ENCODE measurements at places on chromosomes 5 and 9.

GRCh38 chr5:72559866-72560766, 52.9 kb upstream of the ZNF366 start:
- DNase-seq = no peak

DNA sequence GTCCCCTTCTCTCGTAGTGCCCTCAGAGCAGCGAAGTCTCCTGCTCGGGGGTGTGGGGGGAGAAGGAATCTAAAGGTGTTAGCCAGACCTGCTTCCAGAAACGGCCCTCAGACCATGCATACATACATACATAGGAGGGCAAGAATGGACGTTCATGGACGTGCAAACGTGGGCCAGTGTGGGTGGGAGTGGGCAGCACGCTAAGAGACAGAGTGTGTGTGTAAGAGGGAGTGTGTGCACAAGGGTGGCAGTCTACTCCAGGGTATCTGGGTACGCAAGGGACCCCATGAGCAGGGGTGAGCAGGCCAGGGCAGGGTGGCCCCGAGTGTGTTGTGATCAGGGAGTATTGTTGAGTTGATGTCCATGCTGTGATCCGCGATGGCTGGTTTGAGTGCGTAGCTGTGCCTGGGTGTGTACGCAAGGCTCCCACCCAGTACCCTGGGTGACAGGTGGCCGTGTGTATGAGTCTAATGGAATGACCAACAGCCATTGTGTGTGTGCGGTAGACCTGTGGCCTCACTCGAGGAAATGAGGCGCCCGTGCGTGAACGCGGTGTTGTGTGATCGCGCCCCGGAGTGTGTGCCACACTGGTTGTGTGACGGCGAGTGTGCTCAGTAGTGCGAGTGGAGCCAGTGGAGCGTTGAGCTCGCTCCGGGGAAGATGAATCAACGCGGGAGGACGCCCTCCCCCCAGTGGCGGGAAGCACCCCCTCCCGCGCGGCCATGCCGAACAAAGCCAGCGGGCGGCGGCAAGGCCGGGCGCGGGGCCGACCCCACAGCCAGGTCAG, 826 bp downstream of the GPRIN1 start:
- DNase-seq = no peak

DNA sequence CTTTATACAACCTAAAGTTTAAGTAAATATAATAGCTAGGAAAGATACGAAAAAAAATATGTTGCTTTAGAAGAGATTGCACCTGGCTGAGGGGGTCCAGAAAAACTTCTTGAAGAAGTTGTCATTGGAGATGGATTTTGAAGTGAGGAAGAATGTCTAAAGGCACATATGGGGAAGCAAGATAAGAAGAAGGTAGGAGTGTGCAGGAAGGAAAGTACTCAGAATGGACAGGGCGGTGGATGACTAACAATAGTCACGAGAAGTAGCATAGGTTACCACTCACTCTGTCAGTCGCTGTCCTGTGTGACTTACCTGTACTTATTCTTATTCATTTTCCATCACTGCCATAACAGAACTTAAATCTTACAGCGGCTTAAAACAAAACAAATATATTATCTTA, 251.6 kb downstream of the GRIA1 start:
- DNase-seq = no peak

DNA sequence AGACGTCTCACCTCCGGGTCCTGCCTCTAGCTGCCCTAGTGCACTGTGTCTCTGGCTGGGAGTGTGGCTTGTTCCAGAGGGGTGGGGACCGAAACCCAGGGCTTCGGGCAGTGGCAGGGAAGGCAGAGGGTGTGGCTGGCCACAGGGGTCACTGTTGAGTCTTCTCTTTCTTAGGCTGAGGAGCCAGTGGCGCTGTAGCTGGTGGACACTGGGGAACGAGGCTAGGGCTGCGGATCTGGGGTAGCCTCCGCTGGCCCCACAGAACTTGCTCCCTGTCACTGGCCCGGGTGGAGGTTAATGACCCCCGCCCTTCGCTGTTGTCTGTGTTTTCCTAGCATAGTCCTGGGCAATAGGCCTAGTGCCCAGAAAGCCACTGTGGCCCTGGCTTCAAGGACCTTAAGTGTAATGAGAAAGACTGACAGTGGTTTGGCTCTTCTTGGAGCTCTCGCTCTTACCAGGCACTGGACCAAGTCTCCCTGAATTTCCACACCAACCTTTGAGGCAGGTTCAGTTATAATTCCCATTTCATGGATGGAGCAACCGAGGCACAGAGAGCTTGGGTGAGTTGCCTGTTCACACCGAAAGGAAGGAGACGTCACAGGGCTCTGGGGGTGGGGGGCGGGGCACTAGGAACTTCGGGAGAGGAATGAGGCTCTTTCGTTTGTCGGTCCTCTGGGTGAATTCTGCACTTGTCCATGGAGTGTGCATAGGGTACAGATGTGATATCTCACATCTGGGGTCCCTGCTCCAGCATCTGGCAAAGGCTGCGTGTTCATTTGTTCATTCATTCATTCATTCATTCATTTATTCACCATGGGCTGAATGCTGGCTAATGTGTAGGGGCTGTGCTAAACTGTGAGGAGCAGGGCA, 4.8 kb upstream of the IER5L start:
- DNase-seq = no peak

DNA sequence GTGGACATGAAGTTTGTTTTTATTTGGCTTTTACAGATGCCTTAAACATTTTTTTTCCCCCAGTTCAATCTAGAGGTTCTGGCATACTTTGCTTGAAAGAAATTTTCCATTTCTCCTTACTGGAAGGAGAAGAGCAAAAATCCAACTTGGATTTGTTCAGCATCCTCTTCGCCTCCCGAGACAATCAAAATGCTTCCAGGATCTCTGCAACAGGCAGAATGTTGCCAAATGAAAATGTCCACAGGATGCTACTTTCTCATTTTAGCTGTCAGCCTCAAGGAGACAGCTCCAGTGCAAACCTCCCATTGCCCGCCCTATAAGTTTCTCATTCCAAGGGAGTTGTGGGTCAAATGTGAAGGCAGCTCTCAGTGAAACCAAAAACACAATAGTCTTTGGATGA, 1972.1 kb downstream of the MAT2B start:
- no peak for DNase-seq

DNA sequence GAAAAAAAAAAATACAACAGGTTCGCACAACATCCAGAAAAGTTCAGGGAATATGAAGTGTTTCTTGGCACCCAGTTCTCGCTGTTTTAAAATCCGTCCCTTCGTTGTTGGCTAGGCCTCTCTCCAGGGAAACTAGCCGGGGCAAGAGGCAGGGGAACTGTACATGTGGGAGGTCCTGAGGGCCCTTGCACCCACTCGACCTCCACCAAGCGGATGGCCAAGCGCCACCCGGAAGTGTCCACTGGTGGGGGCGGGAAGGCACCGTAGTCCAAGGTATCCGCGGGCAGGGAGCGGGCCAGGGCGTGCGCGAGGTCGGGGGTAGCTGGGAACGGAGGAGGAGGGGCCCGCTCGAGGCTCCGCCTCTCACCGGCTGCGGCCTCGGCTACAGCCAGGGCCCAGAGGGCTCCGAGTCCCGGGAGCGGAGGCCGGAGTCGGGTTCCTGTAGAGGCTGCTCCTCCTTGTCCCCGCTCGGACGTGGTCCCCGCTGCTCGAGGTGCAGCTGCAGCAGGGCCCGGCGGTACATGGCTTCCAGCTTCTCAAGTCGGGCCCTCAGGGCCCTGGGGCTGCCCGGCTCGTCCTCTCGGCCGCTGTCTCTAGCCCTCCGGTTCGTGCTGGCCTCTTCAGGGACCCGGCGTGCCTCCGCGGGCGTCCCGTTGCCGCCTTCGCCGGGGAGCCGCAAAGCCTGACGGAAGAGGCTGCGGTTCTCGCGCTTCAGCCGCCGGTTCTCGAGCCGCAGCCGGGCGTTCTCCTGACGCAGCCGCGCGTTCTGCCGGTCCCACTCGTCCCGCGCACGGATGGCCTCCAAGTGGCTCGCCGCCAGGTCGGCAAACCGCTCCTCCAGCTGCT, 720 bp downstream of the TUSC1 start:
- no peak for DNase-seq

DNA sequence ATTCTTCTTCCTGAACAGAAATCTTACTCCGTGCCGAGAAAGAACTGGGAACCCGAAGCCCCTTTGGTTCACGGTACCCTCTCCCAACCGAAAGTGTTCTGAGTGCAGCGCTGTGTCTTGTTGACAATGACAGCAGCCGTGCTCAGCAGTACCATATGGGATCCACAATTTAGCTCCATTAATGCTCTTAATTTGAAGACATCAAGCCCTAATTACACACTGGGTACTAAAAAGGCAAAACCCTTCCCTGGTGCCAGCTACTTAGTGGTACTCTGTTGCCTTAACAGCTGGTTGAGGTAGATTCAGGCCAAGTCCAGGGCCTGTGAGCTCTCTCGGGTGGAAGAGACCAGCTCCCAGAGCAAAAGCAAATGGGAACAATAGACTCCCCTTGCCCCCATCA, 24.5 kb downstream of the DDX31 start:
- DNase-seq = no peak

- no peak for DNase-seq
These were observed 35.7 kb downstream of the EXD3 start for GRCh38 chr9:137387114-137387890.

GRCh38 chr9:122387536-122387935, 16.7 kb downstream of the PTGS1 start:
- DNase-seq = no peak

GRCh38 chr9:98438666-98439065, 183.2 kb upstream of the TBC1D2 start:
- DNase-seq = no peak

DNA sequence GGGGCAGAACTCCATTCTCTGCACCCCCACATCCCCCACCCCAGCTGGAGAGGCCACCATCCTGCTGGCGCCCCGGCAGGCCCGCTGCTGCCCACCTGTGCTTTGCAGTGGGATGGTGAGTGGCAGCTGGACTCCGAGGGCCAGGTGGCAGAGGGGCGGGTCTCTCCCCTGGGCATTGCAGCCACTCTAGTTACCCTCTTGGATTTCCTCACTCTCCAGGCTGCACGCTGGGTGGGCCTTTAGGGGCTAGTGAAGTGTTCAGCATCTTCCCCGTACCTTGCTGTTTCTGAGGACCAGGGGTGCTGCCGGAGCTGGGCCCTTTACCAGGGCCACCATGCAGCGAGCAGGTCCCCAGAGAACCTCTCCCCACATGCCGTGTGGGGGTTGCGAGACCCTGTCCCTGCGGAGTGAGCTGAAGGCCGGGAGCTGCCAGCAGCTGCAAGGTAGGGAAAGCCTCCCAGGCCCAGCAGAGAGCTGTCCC, 88.4 kb upstream of the SH3PXD2B start:
- no peak for DNase-seq

DNA sequence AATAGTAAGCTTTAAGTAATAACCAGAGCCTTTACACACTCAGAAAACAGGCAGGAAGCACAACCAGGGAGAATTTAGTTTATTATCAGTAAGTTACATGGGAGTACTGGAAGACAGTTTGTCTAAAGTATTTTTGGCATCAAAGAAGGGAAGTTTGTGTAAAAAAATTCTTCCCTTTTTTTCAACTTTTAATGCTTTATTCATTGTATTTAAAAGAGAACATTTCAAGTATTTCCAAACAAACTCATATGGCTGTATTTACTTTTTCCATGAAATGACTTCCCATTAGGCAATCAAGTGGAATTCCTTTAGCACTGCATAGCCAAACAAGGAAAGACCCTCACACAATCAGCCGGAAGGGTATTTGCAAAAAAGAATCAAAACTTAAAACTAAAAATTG, 26.7 kb downstream of the RNF145 start:
- no peak for DNase-seq

GRCh38 chr9:99966716-99967115, 60.3 kb downstream of the STX17 start:
- no peak for DNase-seq

GRCh38 chr9:136190237-136190601, 14.7 kb downstream of the LHX3 start:
- no peak for DNase-seq

- no peak for DNase-seq
These were observed 39.0 kb downstream of the GDA start for GRCh38 chr9:72188232-72188631.

DNA sequence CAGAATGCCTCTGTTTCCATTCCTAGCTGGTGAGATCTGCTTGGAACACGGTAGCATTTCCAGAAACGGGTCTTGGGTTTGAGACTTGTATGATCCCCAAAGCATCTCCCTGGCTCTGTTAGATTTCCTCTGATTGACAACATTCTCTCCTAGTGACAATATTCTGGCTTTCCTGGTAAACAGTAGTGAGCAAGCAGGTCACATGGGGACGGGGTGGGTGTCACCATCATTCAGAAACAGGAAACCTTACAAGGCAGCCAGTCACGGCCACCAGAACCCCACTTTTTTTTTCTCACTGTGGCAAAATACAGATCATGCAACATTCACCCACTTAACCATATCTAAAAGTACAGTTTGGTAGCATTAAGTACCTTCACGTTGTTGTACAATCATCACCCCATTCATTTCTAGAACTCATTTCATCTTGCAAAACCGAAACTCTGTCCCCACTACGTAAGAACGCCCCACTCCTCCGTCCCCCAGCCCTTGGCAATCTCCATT, 90.1 kb upstream of the LMX1B start:
- no peak for DNase-seq

Measured in stimulated activated CD8-positive, alpha-beta memory T cell treated with anti-CD3 and anti-CD28 coated beads, Interleukin-4, amount 100 ng/mL, for 4 hours (primary cell).